Activated CD4-positive, alpha-beta T cell treated with anti-CD3 and anti-CD28 coated beads, Interleukin-2, amount 10 ng/mL, durations not matched to agents 24 days and 14 days (primary cell): ENCODE measurements at places on chromosomes 1 and 21. TPM values are rescaled to one million over a fixed set of nuclear protein-coding genes. Genes with fewer than 3 reads are reported as not detected.

DNM3 gene
- total RNA-seq: 0.42 and 0.45 TPM in 2 replicates

MPL gene
- total RNA-seq: not detected in 2 replicates

TSPAN1 gene
- not detected in 2 replicates for total RNA-seq

HDAC1 gene
- total RNA-seq: 181 and 184 TPM in 2 replicates

GRCh38 chr1:53244141-53244540 is 5.8 kb upstream of the MAGOH start:
- no peaks in the 10 kb centered on the region for H3K27me3 ChIP-seq
- no peak overlapping the region for H3K4me3 ChIP-seq
- peaks cover 1% of the 10 kb centered on the region for H3K4me1 ChIP-seq
- H3K27ac ChIP-seq: no peak overlapping the region

KRTAP19-1 gene
- not detected in 2 replicates for total RNA-seq

DNA sequence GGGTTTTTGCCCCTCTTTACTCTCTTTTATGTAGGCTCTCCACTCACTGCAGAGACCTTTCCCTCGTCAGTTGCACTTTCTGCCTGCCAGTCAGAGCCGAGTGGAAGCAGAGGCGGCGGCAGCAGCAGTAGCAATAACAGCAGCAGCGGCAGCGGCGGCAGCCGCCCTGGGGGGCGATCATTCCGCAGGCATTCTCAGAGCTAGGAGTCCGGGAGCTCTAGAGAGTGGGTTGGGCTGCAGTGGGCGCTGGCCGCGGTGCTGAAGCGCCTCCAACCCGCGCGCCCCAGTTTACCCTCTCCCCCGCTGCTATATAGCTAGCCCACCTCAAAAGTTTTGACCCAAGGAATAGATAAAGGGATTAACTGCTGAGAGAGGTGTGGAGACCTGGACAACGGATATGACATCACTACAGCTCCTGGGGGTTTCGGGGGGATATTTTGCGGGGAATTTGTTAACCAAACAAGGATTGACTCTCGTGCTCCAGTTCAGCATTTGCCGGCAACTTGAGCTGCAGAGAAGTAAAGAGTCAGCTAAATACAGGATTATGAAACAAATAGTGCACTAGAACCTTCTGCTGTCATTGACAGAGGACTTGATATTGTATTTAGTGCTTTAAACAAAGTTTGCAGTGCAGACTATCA is at the start of gene OLFM3:
Gene OLFM3 (minus strand): TSS at position 102 of the 641 bp plus-strand sequence.
- H3K27ac ChIP-seq: no peak within 1 kb of the TSS
- no peaks in the 10 kb centered on the region for H3K4me1 ChIP-seq
- H3K27me3 ChIP-seq: peaks cover 15% of the 10 kb centered on the region
- no peaks in the 10 kb centered on the region for H3K36me3 ChIP-seq
- H3K4me3 ChIP-seq: no peak within 1 kb of the TSS
- DNase-seq: no peak

GRCh38 chr21:25560271-25560685 is 47.0 kb downstream of the MRPL39 start:
- H3K36me3 ChIP-seq: peaks cover 41% of the 10 kb centered on the region
- peaks cover 2% of the 10 kb centered on the region for H3K27me3 ChIP-seq
- DNase-seq: no peak
- H3K4me3 ChIP-seq: peak overlapping the region; percentile 90
- H3K4me1 ChIP-seq: peaks cover 58% of the 10 kb centered on the region
- H3K27ac ChIP-seq: peak overlapping the region; percentile 99

RXFP4 gene
- total RNA-seq: not detected in 2 replicates

S100A9 gene
- not detected in 2 replicates for total RNA-seq

DNA sequence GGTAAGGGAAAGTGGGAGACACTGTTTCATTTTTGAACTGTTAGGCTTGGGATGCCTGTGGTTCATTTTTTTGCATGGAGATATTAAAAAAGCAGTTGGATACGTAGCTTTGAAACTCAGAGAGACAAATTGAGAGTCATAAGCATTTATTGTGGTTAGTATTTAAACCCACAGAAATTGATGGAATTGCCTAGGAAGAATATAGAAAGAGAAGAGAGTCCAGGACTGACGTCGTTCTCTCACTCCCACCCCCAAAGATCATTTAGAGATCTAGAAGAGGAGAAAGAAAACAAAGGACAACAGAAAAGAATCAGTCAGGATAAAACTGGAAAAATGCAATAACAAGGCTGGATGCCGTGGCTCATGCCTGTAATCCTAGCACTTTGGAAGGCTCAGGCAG is 73.2 kb upstream of the BMP8A start:
- no peak overlapping the region for H3K4me3 ChIP-seq
- no peaks in the 10 kb centered on the region for H3K27me3 ChIP-seq
- H3K27ac ChIP-seq: peak overlapping the region; percentile 40
- peaks cover 15% of the 10 kb centered on the region for H3K4me1 ChIP-seq

GRCh38 chr1:243494741-243495431 is 239.0 kb downstream of the SDCCAG8 start:
- peaks cover 5% of the 10 kb centered on the region for H3K4me1 ChIP-seq
- H3K36me3 ChIP-seq: peaks cover 2% of the 10 kb centered on the region
- H3K4me3 ChIP-seq: no peak overlapping the region
- H3K27ac ChIP-seq: no peak overlapping the region
- DNase-seq: no peak

DNA sequence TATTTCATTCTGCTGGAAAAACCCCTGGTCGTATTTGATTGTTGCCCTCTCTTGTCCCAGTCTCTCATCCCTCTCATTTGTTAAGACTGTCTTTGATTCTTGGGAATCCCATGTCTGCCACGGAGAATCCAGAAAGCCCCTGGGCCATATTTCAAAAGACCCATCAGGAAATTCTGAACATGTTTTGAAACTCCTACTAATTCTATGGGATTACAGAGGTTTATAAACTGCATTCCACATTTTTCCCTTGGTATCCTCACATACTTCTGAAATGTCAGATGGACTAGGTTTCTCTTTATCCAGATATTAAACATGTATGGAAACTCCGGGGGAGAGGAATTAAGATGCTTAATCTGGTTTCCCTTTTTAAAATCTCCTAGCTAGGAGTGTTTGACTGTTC is 80.0 kb downstream of the HUNK start:
- no peaks in the 10 kb centered on the region for H3K36me3 ChIP-seq
- no peak for DNase-seq
- H3K27ac ChIP-seq: no peak overlapping the region
- H3K27me3 ChIP-seq: no peaks in the 10 kb centered on the region
- H3K4me1 ChIP-seq: no peaks in the 10 kb centered on the region

- H3K4me3 ChIP-seq: no peak overlapping the region
- no peaks in the 10 kb centered on the region for H3K4me1 ChIP-seq
- H3K27me3 ChIP-seq: no peaks in the 10 kb centered on the region
- no peaks in the 10 kb centered on the region for H3K36me3 ChIP-seq
- H3K27ac ChIP-seq: no peak overlapping the region
Observed at GRCh38 chr1:75548721-75549480, 62.0 kb downstream of the SLC44A5 start.

LYPD8 gene
- total RNA-seq: not detected in 2 replicates

DNA sequence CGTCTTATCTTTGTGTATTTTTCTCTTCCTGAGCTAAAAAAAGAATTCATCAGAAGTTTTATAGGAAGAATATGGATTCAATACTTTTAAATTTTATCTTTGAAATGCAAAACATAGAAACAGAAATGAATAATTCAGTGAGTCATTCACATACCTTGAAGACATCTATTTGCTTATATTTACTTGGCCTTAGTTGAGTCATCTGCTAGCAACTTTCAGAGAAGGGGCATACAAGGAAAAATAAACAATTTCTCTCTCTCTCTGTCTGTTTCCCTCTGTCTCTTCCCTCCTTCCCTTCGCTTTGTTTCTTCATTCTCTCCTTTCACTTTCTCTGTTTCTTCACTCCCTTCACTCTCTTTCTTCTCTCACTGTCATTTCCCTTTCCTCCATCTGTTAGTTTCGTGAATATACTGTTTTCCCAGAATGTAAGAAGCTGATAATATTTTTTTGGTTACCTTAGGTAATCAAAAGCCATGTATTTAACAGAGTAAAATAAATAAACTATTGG is 477.2 kb downstream of the BRINP3 start:
- no peak overlapping the region for H3K27ac ChIP-seq
- no peaks in the 10 kb centered on the region for H3K27me3 ChIP-seq
- no peaks in the 10 kb centered on the region for H3K36me3 ChIP-seq
- DNase-seq: no peak
- H3K4me3 ChIP-seq: no peak overlapping the region
- no peaks in the 10 kb centered on the region for H3K4me1 ChIP-seq

HAX1 gene
- 114 and 118 TPM in 2 replicates for total RNA-seq

DVL1 gene
- total RNA-seq: 63.2 and 65.9 TPM in 2 replicates

GRCh38 chr1:98232678-98233077 is 311.8 kb upstream of the DPYD start:
- H3K4me3 ChIP-seq: no peak overlapping the region
- H3K27me3 ChIP-seq: no peaks in the 10 kb centered on the region
- peaks cover 2% of the 10 kb centered on the region for H3K4me1 ChIP-seq
- DNase-seq: no peak
- H3K36me3 ChIP-seq: no peaks in the 10 kb centered on the region

DNA sequence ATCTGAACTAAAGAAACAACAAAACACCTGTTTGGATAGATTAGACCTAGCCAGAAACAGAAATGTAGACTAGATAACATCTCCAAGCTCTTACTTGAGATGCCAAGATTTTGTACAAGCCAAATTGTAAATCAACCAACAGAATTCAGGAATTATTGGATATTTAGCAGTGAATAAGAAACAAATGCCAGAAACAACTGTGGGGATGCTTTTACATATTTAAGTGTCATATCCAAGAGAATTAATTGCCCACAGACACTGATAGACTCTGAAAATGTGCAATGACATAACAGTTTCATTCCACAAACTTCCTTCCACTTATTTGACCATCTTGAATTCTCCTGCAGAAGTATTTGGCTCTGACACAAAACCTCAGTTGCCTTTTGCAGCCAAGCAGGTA is 92.3 kb downstream of the SGIP1 start:
- no peak overlapping the region for H3K4me3 ChIP-seq
- no peaks in the 10 kb centered on the region for H3K36me3 ChIP-seq
- no peak overlapping the region for H3K27ac ChIP-seq
- DNase-seq: no peak
- peaks cover 6% of the 10 kb centered on the region for H3K4me1 ChIP-seq
- peaks cover 2% of the 10 kb centered on the region for H3K27me3 ChIP-seq

DNA sequence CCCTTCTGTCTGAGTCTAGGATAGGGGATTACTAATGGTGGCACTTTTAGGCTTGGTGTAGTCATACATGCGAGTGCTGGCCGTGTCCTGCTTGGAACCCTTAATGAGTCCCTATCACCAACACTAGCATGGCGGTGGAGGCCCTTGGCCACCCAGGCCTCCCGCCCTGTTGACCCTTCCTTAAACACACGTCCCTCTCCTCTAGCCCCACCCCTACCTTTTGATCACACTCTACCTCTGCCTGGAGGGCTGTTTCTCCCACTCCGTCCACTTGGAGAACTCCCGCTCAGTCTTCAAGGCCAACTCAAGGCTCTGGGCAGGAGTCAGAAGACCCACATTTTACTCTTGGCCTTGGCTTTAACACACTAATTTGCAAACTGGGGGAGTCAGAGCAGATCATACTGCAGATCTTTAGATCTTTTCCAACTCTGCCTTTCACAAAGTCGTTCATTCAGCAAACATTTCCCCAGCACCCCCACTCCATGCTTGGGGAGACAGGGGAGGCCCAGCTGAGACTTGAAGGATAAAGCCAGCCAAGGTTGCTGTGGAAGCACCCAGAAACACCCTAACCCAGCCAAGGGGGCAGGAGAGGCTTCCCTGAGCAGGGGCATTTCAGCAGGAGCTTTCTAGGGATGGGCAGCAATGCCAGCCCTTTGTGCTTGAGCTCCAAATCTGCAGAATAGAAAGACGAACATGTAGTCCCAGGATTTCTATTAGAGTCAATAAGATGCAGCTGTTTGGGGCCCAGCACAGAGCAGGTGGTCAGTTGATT is 1.9 kb downstream of the PODN start:
- H3K27ac ChIP-seq: no peak overlapping the region
- H3K4me3 ChIP-seq: no peak overlapping the region
- H3K4me1 ChIP-seq: peaks cover 1% of the 10 kb centered on the region
- H3K27me3 ChIP-seq: peaks cover 50% of the 10 kb centered on the region
- H3K36me3 ChIP-seq: no peaks in the 10 kb centered on the region

DNA sequence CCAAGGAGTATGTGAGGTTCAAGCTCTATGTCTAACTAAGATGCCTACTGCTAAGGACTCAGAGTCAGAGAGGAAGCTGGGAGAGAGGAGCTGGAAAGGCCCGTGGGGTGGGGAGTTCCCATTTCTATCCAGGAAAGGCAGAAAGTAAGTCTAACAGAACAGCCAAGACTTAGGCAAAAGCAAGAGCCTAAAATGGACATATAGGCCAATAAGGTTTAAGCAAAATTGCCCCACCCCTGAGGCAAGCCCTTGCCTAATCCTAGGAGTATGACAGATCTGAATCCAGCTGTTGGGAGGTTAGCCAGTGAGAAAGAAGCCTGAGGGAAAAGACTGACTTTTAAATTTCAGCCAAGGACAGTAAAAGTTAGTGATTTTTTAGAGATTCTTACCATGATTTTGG is 1.6 kb upstream of the KLHDC9 start:
- H3K4me1 ChIP-seq: peaks cover 57% of the 10 kb centered on the region
- no peak for DNase-seq
- peaks cover 25% of the 10 kb centered on the region for H3K36me3 ChIP-seq
- H3K27me3 ChIP-seq: peaks cover 2% of the 10 kb centered on the region
- H3K4me3 ChIP-seq: no peak overlapping the region

EPS8L3 gene
- not detected in 2 replicates for total RNA-seq

GRCh38 chr1:104056786-104057185 is 307.1 kb downstream of the AMY1C start:
- no peak overlapping the region for H3K27ac ChIP-seq
- no peak for DNase-seq
- H3K4me1 ChIP-seq: no peaks in the 10 kb centered on the region
- H3K27me3 ChIP-seq: no peaks in the 10 kb centered on the region
- H3K4me3 ChIP-seq: no peak overlapping the region
